ENCODE measurements at places on chromosomes 3 and 15.

DNA sequence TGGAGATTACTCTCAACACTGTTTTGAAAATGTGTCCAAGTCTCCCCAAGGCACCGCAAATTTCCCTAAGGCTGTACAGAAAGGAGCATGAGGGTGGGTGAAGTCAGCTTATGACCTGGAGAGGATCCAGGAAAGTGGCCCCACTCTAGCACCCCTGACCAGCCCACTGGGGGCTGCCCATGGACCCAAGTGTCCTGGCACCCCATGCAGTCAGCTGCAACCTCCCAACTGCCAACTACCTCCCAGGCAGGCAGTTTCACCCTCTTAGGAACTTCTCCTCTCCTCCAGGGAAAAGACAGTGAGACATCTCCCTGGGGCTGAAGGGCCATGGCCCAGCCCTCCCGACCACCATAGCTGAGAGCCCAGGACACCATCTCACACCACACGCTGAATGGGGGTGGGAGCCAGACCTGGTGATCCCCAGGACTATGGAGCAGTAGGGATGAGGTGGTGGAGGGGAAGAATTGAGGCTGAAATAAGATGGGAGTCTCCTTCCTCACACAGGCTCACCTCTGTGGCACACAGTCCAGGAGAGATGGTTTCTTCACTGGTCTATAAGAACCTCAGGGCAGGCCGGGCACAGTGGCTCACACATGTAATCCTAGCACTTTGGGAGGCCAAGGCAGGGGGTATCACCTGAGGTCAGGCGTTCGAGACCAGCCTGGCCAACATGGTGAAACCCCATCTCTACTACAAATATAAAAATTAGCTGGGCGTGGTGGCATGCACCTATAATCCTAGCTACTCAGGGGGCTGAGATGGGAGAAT lies 104.4 kb downstream of the DAPK2 start:
- DNase-seq, result no peak

DNA sequence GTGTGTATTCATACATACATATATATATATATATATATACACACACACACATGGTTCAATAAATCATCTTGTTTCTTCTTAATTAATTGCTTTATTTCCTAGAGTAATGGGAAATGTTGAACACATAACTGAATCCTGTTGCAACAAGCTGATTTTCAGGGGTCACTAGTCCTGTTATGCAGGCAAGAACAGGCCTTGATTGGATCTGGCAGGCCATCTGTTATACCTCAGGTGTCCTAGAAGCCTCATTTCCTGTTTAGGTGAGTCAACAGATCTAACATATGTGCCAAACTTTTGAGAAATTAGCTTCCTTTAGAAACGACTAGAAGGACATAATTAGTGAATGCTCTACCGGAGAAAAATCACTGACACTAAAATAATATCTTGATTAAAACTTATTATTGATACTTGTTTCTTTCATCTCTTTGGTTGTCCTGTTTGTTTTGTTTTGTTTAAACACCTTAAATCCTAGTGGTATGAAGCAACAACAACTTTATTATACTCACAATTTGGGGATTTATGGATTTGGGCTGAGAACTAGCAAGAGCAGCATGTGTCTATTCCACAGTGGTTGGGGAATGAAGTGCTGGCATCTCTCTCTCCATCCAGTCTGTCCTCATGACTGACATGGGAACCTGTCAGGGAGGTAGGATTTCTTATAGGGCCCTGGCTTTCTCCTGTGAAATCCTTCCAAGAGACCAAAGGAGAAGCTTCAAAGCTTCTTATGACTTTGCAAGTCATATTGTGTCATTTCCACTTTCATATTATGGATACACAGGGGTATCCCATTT lies 552.6 kb downstream of the NSUN3 start:
- no peak for DNase-seq

GRCh38 chr3:103873897-103874545 lies 1439.2 kb downstream of the ZPLD1 start:
- no peak for DNase-seq

GRCh38 chr3:58260261-58260731 lies 22.7 kb downstream of the ABHD6 start:
- DNase-seq, result peak; percentile 3

DNA sequence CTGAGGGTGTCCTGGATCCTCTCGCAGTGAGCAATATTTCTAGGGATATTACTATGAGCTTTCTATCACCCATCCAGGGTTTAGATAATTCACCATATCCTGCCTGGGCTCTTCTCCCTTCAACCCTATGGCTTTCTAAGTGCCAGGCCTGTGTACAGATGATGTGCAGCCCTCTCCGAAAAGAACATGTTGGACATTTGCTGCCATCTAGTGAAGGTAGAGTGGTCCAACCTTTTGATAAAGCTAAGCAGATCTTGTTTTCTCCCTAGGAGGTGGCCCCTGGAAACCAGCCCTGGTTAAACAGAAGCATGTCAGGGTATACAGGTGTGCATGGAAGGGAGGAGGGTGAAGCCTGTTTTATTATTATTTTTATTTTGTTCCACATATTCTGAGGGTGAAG lies 27.9 kb upstream of the SCN10A start:
- no peak for DNase-seq

GRCh38 chr3:111415018-111415417 lies 127.0 kb upstream of the CD96 start:
- DNase-seq, result no peak

GRCh38 chr3:190528706-190529105 lies 14.8 kb downstream of the IL1RAP start:
- no peak for DNase-seq

DNA sequence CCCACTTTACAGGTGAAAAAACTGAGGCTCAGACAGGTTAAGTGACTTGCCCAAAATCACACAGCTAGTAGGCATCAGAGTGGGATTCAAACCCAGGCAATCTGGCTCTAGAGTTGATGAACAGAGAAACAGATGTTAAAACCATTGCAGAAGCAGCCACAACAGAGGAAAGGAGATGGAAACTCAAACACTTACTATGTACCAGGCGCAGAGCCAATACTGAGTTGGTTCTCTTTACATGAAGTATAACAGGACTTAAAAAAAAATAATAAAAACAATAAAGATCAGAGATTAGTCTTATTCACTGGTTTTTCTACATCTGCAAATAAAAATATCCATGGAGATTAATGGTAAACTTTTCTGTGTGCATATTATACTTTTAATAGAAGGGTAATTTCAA lies 84.9 kb upstream of the SPATA12 start:
- no peak for DNase-seq

DNA sequence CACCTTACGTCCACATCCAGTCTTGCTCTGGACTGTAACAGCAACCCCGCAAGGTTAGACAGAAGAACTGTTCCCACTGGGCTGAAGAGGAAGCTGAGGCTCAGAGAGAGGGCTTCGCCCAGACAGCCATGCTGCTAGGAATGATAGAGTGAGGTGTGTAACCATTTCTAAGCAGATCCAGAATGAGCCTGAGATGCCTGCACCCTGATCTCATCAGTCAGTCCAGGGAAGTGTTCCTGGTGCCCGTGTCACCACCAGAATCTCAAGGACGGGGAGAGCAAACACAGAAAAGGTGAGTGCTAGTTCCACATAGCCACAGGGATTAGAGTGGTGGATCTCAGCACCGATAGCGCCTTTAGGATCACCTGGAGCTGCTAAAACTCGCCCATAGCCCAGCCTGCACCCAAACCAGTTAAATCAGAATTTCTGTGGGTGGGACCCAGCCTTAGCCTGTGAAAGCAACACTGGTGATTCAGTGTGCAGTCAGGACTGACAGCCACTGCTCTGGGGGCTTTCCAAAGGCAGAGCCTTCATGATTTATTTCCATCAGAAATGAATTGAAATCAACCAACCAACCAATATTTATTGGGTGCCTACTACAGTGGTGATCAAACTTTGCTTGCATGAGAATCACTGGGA lies 12.3 kb downstream of the ISLR start:
- DNase-seq, result no peak

GRCh38 chr15:71753346-71753745 lies 57.0 kb upstream of the NR2E3 start:
- no peak for DNase-seq

- DNase-seq, result no peak
These were observed 31.3 kb upstream of the CCDC54 start for GRCh38 chr3:107345822-107346405.

- DNase-seq, result no peak
These were observed 87.7 kb downstream of the CFAP20DC start for GRCh38 chr3:58962040-58962651.

DNA sequence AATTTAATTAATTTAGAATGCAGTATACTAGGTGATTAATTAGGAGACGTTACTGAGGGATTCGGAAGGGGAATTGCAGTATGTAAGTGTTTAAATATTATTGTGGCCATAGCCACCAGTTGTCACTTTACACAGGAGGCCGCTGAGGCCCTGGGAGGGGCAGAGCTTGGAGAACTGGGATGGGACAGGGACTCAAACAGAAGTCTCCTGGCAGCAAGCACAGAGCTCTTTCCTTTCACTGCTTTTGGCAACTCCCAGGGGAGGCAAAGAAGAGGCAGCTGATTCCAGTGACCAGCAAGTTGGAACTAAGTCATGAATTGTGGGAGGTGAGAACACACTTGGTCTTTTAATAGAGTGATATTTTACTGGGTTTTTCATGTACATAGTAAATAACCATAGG lies 248.6 kb downstream of the RPLP1 start:
- no peak for DNase-seq

GRCh38 chr3:113265231-113265630 lies 53.9 kb downstream of the BOC start:
- DNase-seq, result no peak

DNA sequence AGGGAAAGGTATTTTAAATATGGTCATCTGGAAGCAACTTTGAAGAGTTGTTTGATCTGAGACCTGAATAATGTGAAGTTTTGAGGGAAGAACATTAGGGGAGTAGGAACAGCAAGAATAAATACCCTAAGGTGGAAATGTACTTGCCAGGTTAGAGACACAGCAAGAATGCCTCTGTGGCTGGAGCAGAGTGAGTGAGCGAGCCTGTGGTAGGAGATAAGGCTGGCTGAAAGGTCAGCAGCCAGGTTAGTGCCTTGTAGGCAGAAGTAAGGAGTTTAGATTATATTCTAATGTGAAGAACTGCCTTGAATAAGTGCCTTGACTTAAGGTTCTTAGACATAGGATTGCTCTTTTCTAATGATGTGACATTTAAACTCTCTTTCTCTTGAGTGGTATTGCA lies 18.3 kb downstream of the LRRC49 start:
- DNase-seq, result no peak

- DNase-seq, result peak; percentile 76
These were observed 10.5 kb downstream of the ISG20 start for GRCh38 chr15:88649286-88649733.

DNA sequence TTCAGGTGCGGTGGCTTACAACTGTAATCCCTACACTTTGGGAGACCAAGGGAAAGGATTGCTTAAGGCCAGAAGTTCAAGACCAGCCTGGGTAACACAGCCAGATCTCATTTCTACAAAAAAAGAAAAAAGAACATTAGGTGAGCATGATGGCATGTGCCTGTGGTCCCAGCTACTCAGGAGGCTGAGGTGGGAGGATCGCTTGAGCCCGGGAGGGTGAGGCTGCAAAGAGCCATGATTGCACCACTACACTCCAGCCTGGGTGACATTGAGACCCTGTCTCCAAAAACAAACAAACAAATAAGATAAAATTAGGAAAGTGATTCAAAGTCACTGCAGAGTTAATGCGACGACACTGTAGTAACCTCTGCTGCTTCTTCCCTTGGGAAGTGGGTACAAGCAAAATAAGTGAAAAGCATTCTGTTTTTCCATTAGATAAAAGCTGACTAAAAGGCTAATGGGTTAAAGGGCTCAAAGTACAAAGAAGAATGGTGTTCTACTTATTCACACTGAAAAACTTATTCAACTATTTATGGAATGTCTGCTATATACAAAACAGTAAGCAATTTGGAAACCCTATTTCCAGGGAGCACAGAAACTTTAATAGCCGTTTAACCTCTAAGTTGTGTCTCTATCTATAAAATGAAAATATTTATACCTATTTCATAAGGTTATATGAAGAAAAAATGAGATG lies 8.0 kb upstream of the RPS27L start:
- DNase-seq, result no peak

- DNase-seq, result no peak
These were observed at the start of gene HHATL for GRCh38 chr3:42702066-42702951. Gene HHATL (minus strand): TSS chr3:42702798. CDS start chr3:42700826, 1,972 bp downstream.

GRCh38 chr3:194598771-194599557 lies 34.3 kb downstream of the TMEM44 start:
- DNase-seq, result no peak

DNA sequence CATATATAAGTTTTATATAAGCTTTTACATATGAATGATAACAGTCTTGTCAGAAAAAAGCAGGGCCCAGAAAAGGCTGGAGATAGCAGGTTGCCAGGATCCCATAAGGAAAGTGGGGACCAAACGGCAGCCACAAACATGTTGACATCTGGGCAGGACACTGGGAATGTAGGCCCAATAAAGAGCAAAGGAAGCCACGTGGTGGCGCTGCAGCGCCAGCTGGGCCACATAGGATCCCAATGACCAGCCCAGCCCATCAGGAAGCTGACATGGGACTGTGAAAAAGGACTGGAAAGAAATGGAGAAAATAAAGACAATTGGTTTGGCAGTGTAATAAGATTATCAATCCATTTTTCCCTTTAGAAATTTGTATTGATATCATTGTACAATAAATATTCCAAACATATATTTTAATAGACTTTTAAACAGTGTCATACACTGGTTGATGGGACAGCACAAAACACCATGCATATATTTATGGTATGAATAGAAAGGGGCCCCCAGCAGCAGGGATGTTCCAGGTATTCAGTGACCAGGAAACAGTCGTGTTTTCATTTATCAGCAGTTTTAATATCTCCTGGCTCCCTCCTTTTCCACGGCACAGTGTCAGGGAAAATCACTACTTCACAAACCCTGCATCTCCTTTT lies 89.0 kb upstream of the STRIT1 start:
- no peak for DNase-seq

DNA sequence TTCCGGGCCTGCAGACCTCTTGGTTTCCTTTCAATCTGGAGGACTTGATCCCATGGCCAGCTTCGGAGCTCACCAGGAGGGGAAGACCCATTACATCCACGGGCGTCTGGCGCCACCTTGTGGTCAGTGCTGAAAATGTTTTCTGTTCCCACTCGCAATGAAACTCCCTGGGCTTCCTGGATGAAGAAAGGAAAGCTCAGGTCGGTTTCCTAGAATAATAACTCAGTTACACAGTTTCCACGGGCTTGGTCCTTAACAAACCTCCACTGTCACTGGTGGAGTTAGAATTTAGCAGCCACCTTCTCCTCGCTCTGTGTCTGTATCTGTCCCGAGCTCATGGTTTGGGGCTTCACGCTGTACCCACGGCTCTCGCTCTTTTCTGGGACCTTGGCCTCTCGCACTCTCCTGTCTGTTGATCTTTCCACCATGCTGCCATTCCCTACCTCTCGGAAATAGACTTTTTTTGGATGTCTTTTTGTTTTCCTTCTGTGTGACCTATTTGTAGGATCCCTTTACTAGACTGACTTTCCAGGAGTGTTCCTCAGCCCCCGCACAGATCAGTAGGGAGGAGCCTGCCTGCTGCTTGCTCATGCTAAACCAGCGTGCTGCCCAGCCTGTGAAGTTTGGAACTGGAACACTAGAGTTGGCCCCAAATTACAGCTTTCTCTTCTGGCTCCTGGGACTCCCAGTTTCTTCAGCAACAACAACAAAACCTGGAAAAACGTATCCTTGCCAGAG lies 56.3 kb downstream of the IL20RB start:
- peak; percentile 80 for DNase-seq

GRCh38 chr3:31103181-31103580 lies 208.7 kb upstream of the GADL1 start:
- DNase-seq, result no peak

GRCh38 chr15:40047415-40048210 lies 8.6 kb upstream of the SRP14 start:
- peak; percentile 59 for DNase-seq
